T-cell (primary cell): ENCODE measurements at places on chromosomes 3 and 15. TPM values are rescaled to one million over a fixed set of nuclear protein-coding genes. Genes with fewer than 3 reads are reported as not detected.

FAM43A gene
- total RNA-seq: 8.1 TPM

MTMR10 gene
- 29.4 TPM for total RNA-seq

FHIT gene
- 55.1 TPM for total RNA-seq

DUOXA2 gene
- not detected for total RNA-seq

C3orf62 gene
- 10.9 TPM for total RNA-seq

ARHGEF3 gene
- 107 TPM for total RNA-seq

ASTE1 gene
- 24.7 TPM for total RNA-seq

SLCO3A1 gene
- 43.8 TPM for total RNA-seq

CCR4 gene
- 37.4 TPM for total RNA-seq

TRH gene
- not detected for total RNA-seq

C2CD4B gene
- not detected for total RNA-seq

GRCh38 chr3:98782824-98783500 lies 19.8 kb downstream of the ST3GAL6 start:
- H3K4me3 ChIP-seq: no peak overlapping the region
- no peaks in the 10 kb centered on the region for H3K4me1 ChIP-seq
- no peaks in the 10 kb centered on the region for H3K36me3 ChIP-seq

DNA sequence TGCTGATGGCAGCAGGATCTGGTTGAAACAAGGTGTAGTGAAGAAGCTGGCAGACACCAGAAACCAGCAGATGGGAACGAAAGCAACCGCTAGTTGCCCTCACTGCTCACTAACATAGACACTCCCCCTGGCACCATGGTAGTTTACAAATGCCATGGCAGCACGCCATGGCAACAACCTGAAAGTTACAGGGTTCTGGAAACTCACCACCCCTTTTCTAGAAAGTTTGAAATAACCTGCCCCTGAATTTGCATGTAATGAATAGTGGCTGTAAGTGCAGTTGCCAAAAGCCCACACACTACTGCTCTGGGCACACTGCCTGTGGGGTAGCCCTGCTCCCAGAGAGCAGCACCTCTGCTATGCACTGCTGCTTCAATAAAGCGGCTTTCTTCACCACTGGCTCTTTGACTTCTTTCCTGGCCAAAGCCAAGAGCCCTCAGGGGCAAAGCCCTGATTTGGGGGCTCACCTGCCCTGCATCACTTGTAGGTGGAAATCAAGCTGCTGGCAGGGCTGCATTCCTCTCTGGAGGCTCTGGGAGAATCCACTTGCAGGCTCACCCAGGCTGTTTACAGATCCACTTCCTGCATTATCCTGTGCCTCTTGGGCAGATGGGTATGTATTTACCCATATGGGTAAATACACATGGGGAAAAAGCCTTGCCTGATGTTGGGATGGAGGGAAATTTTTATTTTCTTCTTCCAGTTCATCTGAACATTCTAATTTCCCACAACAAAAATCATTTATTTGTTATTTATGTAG lies 2.0 kb upstream of the GP9 start:
- no peak overlapping the region for H3K27ac ChIP-seq
- no peak overlapping the region for H3K4me3 ChIP-seq
- no peak for DNase-seq
- H3K36me3 ChIP-seq: no peaks in the 10 kb centered on the region

GRCh38 chr15:85289677-85290365 lies 90.6 kb upstream of the AKAP13 start:
- no peak overlapping the region for H3K4me3 ChIP-seq
- H3K27me3 ChIP-seq: no peaks in the 10 kb centered on the region
- no peaks in the 10 kb centered on the region for H3K4me1 ChIP-seq
- no peak overlapping the region for H3K27ac ChIP-seq
- DNase-seq: peak; percentile 4

DNA sequence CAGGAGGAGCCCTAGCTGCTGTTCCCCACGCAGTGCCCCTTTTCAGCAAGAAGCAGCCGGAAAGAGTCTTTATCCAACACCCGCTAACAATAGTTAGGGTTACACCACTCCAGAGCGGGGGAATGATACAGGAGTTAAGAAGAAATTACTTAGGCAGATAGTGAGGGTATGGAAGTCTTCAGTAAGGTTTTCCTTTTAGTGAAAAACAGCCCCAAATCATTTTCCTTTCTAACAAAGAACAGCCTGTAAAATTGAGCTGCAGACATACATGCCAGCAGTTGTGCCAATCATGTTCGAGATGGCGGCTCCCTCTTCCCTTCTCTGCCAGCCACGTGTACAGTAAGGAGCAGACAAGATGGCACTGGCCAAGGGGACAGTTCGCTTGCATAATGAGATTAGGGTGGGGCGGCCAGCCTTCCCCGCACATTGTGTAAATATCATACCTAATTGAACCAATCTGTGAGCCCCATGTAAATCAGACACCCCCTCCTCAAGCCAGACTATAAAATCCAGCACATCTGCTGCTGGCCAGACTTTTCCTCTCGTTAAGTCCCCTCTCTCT lies 18.5 kb upstream of the SENP5 start:
- no peaks in the 10 kb centered on the region for H3K36me3 ChIP-seq
- H3K4me1 ChIP-seq: no peaks in the 10 kb centered on the region
- peaks cover 16% of the 10 kb centered on the region for H3K27me3 ChIP-seq
- H3K4me3 ChIP-seq: no peak overlapping the region

- no peak for DNase-seq
- no peaks in the 10 kb centered on the region for H3K4me1 ChIP-seq
- no peak overlapping the region for H3K4me3 ChIP-seq
- no peaks in the 10 kb centered on the region for H3K27me3 ChIP-seq
These were observed 94.0 kb upstream of the LRRN1 start for GRCh38 chr3:3705090-3705775.

DNA sequence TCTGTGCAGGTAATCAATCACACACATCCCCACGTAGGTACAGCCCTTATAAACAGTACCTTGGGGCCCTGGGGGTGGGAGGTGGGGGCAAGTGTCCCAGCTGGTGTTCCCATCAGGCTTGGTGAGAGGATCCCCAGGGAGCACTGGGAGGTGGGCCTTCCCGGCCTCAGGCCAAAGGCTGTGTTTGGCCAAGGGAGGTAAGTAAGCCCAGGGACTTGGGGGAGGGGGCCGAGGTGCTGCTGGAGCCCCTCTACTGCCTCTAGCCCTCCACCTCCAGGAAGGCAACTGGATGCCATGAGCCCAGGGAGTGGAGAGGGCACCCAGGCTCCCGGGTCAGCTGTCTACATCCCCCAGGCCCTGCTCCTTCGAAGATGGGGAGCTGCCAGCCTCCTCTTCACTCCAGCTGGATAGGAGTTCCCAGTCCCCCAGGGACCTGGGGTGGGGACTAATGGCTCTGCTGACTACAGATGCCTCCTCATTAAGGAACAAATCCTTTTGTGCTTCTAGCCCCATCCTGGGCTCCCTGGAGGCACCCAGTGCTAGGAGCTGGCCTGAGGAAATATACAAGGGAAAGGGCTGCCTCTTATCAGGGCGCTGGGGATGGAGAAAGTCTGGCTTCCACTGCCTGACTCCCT lies 33.1 kb downstream of the RNU5B-1 start:
- H3K4me1 ChIP-seq: no peaks in the 10 kb centered on the region
- no peak overlapping the region for H3K4me3 ChIP-seq
- H3K27me3 ChIP-seq: no peaks in the 10 kb centered on the region
- no peak for DNase-seq
- H3K36me3 ChIP-seq: no peaks in the 10 kb centered on the region

- H3K4me3 ChIP-seq: no peak overlapping the region
- H3K27me3 ChIP-seq: no peaks in the 10 kb centered on the region
- H3K4me1 ChIP-seq: no peaks in the 10 kb centered on the region
- no peak for DNase-seq
- H3K27ac ChIP-seq: no peak overlapping the region
These were observed 275.5 kb downstream of the GAP43 start for GRCh38 chr3:115898656-115899410.

DNA sequence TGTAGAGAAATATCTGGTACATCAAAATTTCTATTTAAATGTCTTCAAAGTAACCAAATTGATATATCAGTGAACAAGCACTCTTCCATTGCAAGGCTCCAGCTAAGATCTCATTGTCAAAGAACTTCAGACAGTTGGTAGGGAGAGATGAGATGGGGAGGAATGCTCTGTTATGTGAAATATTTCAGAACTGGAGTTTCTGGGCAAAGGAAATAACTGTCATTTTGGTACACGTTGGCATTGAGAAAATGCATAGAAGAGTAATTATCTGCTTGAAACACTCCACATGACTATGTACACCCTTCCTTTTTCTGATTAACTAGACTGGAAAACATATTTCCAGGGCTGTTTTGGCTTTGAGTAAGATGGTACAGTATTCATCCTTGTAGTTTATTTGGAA lies 297.5 kb upstream of the RASGRP1 start:
- H3K4me1 ChIP-seq: no peaks in the 10 kb centered on the region
- no peak for DNase-seq
- no peaks in the 10 kb centered on the region for H3K36me3 ChIP-seq
- no peak overlapping the region for H3K4me3 ChIP-seq

- no peaks in the 10 kb centered on the region for H3K4me1 ChIP-seq
- no peak for DNase-seq
- no peak overlapping the region for H3K27ac ChIP-seq
- H3K36me3 ChIP-seq: no peaks in the 10 kb centered on the region
- no peaks in the 10 kb centered on the region for H3K27me3 ChIP-seq
- no peak overlapping the region for H3K4me3 ChIP-seq
These were observed 12.1 kb downstream of the LACTB start for GRCh38 chr15:63133786-63134185.

DNA sequence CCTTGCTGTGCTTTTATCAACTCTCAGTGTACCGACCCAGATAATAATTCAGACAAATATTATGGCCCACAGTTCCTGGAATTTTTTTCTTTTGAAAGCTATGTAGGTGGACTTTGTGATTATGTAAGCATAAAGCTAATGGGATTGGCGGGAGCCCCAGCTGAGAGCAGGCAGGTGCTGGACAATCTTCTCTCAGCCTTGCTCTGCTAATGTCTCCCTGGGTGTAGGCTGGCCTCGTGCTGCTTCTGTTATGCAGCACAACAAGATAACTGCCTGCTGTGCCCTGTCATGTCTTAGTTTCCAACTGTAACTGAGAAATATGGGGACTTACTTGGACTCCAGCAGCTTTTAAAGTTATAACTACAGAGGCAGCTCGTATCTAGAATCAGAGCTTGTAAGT lies 415.0 kb downstream of the PDCD6IP start:
- H3K36me3 ChIP-seq: no peaks in the 10 kb centered on the region
- no peaks in the 10 kb centered on the region for H3K27me3 ChIP-seq
- no peaks in the 10 kb centered on the region for H3K4me1 ChIP-seq
- no peak overlapping the region for H3K4me3 ChIP-seq
- no peak for DNase-seq

- no peaks in the 10 kb centered on the region for H3K4me1 ChIP-seq
- H3K36me3 ChIP-seq: no peaks in the 10 kb centered on the region
- H3K27me3 ChIP-seq: no peaks in the 10 kb centered on the region
These were observed 229.9 kb upstream of the LRTM1 start for GRCh38 chr3:55157731-55158130.

GRCh38 chr15:85690561-85691231 lies 104.0 kb downstream of the KLHL25 start:
- peak; percentile 38 for DNase-seq
- peak overlapping the region; percentile 65 for H3K4me3 ChIP-seq
- H3K27ac ChIP-seq: peak overlapping the region; percentile 93
- no peaks in the 10 kb centered on the region for H3K27me3 ChIP-seq

DNA sequence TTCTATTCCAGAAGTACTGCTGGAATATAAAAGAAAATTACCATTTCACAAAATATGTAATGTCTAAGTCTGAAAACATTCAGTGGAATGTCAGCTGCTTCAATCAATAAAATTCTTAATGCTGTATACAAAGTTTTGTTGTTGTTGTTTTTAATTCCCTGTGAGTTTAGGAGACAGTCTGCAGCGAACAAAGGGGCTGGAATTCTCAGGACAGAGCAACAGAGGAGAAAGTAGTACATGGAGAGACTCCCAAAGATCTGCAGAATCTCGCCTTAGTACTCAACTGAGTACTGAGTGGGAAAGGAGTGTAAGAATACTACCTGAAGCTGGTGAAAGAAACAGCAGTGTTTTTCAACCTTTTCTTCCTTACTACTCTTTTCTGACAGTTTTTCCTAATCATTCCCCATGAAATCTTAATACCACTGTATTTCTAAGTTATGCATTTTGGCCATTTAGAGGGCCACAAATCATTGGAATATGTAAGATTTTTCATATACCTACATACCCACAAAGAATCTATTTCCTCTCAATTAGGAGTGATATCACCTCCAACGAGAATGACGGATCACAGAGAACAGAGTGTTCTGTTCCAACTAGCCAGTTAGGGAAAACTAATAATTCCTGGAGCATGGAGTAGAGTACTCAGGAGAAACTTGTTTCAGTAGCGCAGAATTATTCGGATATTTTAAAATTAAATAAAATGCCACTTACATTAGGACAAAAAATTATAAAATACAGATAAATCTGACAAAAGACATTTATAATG lies 16.0 kb downstream of the ANKRD28 start:
- peaks cover 3% of the 10 kb centered on the region for H3K36me3 ChIP-seq
- DNase-seq: no peak
- H3K27me3 ChIP-seq: no peaks in the 10 kb centered on the region
- H3K4me3 ChIP-seq: no peak overlapping the region
- H3K4me1 ChIP-seq: no peaks in the 10 kb centered on the region

DNA sequence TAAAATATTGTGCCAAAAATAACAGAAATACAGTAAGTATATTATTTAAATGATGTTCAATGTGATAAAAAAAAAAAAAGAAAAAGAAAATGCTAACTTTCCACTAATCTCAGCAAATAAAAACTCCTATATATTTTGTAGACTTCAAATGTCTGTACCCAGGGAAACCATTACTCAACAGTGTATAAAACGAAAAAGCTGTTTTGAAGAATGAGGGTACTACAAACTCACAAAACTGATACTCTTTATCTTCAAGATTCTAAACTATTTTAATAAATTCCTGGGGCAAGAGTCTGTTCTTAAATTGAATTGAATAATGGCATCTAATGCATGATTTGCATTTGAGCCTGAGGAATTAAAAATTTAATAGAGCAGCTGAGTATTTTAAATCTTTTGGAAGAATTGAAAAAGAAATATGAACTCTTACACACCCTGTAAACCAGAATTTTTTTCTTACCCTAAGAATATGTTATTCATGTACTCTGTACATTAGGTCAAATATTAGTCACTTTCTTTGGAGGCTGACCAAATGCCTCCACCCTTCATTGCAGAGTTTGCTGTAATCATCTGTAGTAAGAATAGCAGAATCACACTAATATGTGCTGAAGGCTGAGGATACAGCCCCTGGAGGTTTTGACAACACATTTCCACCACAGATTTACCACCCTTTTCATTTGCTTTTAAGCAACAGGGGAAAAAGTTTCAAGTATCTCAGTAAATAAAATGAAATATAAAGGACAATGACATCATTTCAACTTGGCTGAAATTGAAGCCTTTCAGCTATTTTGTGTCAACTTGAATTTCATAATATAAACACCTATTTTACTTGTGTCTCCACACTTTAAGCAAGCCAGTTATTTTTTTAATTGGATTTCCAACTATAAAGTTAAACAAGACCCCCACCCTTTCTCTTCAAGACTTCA lies 79.7 kb downstream of the FBN1 start:
- H3K27me3 ChIP-seq: no peaks in the 10 kb centered on the region
- no peaks in the 10 kb centered on the region for H3K4me1 ChIP-seq
- H3K36me3 ChIP-seq: no peaks in the 10 kb centered on the region
- H3K27ac ChIP-seq: no peak overlapping the region
- H3K4me3 ChIP-seq: no peak overlapping the region

GRCh38 chr3:38987456-38987855 lies 64.3 kb downstream of the SCN11A start:
- H3K4me3 ChIP-seq: no peak overlapping the region
- no peak for DNase-seq
- no peaks in the 10 kb centered on the region for H3K36me3 ChIP-seq
- H3K4me1 ChIP-seq: no peaks in the 10 kb centered on the region
- no peak overlapping the region for H3K27ac ChIP-seq
- no peaks in the 10 kb centered on the region for H3K27me3 ChIP-seq

GRCh38 chr15:62758126-62758951 lies 284.2 kb upstream of the TPM1 start:
- H3K4me1 ChIP-seq: no peaks in the 10 kb centered on the region
- H3K4me3 ChIP-seq: no peak overlapping the region
- H3K27me3 ChIP-seq: no peaks in the 10 kb centered on the region
